ENCODE measurements at places on chromosomes 2 and 18.

GRCh38 chr2:118148809-118149208 is 60.5 kb downstream of the INSIG2 start:
- peak; percentile 45 for DNase-seq

- peak; percentile 3 for DNase-seq
These were observed 2.2 kb downstream of the IL1F10 start for GRCh38 chr2:113069676-113070605.

DNA sequence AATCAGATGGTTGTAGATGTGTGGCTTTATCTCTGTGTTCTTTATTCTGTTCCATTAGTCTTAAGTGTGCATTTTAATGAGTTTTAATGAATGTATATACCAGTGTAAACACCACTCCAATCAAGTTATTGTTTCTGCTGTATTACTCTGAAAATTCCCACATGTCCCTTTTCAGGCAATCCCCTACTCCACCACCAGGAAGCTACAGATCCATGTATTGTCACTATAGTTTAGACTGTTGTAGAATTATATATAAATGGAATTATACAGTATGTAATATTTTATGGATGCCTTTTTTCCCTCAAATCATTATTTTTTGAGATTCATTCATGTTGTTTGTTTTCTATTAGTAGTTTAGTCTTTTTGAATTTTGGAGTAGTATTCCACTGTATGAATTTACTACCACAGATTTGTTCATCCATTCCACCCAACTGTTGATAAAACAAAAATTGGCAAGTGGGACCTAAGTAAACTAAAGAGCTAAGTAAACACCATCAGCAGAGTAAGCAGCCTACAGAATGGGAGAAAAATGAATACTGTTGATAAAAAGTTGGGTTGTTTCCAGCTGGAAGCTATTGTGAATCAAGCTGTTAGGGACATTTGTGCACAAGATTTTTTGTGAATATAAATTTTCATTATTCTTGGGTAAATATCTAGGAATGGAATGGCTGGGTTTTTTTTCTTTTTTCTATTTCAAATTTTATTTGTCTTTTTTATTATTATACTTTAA is 262.0 kb downstream of the CAMKMT start:
- DNase-seq, result no peak

- DNase-seq, result no peak
These were observed 77.4 kb upstream of the DNMT3A start for GRCh38 chr2:25418944-25419677.

All from fibroblast of skin of abdomen (primary cell).